NCI-H1092 (cell line): ENCODE measurements at places on chromosomes 6 and 20.
A peak's percentile ranks its signal among the peaks of the same experiment; 100 is the strongest.

- DNase-seq: no peak
Observed at GRCh38 chr6:53258076-53258773, 90.5 kb downstream of the ELOVL5 start.

- no peak for DNase-seq
Observed at GRCh38 chr6:24933266-24933665, 2.5 kb downstream of the RIPOR2 start.

DNA sequence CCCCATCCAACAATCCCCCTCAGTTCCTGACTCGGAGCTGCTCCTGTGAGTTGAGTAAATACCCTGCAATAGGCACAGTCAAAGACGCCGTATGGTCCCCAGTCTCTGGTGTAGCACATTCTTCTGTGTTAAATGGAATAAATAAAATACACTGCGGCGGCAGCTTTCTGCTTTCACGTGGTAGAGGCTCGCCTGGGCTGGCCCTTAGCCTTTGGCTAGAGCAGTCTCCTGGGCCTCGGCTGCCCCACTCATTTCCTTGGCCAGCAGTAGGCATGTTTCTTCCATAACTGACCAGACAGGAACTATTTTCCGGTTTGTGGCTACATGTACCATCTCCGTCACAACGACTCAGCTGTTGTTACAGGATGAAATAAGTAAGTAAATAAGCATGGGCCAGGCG is 20.7 kb downstream of the SERPINB6 start:
- no peak for DNase-seq

GRCh38 chr6:141498977-141499376 is 633.7 kb upstream of the GJE1 start:
- DNase-seq: no peak

DNA sequence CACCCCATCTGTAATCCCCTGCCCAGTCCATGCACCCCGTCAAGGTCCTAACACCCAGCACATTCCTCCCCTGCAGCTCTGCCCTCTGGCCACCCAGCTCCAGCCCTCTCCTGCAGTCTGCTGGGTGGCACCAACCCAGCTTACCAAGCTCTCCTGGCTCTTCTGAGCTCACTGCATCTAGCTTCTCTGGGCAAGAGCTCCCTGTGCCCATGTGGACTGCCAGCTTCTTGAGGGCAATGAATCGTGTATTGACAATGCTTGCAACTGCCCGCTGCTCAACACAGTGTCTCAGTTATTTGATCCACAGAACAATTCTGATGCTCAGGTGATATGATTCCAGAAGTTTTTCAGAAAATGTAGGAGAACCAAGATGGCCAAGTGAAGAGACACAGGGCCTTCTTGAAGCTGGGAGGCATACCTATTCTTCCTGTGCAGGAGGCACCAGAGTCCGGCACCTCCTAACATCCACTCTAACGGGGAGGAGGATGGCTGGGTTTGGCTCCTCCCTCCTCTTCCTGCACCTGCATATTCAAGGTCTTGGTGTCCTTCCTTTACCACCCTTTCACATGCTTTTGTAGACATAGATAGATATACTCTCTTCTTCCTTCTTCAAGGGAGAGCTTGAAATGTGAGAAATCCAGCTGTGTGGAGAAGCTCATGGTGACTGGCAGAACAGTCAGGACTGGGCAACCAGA is 85.6 kb downstream of the TRERF1 start:
- DNase-seq: no peak

DNA sequence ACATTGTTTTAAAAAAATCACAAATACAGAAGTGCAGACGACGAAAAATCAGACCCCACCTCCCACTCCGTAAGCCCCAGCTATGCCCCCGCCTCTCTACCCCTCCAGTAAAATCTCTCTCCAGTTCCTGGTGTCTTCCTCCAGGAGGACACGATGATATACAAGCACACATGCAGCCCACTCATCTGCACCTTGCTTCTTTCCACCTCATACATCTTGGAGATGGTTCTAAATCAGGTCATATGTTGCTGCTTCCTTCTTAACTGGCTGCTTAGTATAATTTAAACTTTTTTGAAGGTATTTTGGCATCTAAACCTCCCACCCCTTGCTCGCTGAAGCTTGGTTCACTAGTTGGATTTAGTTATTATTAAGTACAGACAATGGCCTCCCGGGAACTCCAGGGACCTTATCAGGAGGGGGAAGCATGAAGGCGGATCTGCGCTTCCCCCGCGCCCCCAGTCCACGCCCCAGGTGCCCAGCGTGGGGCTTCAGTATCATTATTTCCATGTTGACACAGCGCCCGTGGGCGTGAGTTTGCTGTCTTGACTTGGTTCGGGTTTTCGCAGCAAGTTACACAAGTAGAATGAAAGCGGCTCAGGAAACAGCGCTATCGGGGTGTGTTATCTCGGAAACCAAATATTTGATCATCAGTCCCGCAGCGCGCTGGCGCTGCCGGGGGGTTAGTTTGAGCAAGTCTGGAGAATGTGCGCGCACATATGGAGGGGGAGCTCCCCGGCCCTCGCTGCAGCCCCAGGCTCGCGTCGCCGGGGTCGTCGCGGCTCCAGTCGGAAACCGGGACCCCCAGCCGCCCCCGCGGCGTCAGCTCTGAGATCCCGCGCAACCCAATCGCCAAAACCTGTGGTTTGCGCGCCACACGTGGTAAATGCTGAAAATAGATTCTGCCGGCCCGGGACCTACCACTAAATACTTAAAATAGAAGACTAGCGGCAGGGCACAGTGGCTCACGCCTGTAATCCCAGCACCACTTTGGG is 2.3 kb downstream of the BMP7 start:
- DNase-seq: no peak

DNA sequence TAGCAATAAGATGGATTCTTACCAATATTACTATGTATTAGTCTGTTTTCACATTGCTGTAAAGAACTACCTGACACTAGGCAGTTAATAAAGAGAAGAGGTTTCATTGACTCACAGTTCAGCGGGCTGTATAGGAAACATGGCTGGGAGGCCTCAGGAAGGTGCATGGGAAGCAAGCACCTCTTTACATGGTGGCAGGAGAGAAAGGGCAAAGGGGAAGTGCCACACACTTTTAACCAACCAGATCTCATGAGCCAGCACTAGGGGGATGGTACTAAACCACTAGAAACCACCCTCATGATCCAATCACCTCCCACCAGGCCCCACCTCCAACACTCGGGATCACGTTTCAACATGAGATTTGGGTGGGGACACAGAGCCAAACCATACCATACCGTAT is 40.7 kb upstream of the CCDC167 start:
- no peak for DNase-seq

DNA sequence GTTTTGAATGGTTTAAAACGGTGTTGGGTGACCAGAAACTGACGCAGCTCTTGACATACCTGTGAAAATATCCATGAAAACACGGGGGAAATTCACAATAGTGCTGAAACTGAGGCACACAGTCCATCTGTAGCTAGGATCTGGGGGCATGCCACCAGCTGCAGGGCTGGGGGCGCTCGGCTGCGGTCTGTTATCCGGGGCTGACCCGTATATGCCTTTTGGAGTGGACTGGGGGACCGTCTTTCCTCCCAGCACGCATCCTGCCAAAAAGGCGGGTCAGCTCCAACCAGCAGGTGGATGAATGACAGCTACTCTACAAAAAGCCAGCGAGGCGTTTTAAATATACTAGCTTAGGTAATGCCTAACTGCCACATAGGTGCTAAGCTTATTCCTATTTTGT is 729.8 kb downstream of the QKI start:
- DNase-seq: no peak

DNA sequence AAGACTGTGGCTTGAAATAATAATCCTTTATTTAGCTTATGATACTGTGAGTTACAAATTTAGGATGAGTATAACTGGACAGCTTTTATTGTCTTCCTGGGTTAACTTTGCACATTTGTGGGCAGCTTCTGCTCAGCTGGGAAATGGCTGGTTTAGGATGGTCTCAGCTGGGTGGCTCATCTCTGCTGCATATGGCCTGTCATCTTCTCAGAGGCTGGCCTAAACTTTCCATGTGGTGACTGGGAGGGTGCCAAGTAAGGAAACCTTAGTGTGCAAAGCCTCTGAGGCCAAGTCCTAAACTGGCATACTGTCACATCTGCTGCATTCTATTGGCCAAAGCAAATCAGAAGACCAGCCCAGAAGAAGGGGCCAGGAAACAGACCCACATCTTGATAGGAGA is 40.2 kb downstream of the BTBD3 start:
- DNase-seq: no peak

DNA sequence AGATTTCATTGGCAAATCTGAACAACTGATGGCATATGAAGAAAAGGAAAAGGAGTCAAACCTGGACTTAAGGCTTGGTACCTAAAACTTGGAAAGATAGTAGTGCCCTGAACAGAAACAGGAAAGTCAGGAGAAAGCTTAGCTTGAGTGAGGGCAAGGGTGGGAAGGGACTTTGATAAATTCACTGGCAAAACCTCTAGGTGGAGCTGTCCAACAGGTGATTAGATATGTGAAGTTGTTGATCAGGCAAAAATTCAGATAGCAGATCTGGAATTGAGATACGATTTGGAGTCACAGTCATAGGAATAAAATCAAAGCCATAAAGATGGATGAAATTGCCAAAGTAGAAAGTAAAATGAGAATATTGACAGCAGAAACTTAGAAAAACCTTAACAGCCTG is 16.1 kb upstream of the ZNF292 start:
- DNase-seq: peak; percentile 9

DNA sequence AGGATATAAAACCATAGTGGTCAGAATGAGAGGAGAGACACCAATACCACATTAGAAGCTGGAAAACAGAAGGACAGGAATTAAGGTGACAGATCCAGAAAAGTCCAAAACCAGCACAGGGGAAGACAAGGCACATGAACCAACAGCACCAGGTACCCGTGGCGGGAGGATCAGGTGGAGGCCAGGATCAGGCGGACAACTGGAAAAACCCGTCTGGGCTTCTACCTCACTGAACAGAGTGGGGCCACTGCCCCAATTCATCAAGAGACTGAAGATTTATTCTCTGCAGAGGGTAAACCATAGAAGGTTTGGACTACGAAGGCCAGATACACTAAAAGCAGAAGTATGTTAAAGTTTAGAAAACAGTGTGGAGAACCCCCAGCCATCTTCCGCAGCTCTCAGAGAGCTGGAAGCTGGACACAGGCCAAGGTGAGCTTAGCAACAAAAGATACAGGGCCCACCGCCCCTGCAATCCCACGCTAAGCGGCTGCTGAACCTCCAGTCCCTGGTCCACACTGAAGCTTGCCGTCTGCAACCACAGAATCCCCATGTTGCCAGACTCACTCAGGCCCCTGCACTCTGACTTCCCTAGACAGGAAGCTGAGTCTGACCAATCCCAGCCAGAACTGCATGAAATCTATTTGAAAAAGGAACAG is 29.9 kb downstream of the ABHD12 start:
- no peak for DNase-seq

- no peak for DNase-seq
Observed at GRCh38 chr20:46399401-46399800, 7.0 kb downstream of the ELMO2 start.

DNA sequence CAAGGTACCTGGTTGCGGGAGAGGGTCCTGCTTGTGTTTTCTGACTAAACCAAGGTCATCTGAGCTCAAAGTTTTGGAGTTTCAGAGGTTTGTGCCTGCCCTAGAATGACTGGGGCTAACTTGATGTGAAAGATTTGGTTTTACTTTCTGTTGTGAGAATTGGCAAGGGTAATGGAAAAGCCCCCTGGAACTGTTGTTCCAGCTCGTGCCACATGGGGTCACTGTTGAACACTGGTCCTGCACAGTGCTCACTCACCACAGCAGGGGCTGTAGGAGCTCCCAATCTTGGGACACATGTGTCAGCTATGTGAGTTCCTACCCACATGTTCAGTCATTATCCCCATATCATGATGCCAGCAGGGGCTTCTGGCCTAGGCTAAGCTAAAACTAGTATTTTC is 6.5 kb downstream of the TGM6 start:
- no peak for DNase-seq

GRCh38 chr6:135075018-135075417 is 20.4 kb upstream of the HBS1L start:
- no peak for DNase-seq

GRCh38 chr20:14334306-14334930 is 3.0 kb downstream of the FLRT3 start:
- DNase-seq: peak; percentile 51

DNA sequence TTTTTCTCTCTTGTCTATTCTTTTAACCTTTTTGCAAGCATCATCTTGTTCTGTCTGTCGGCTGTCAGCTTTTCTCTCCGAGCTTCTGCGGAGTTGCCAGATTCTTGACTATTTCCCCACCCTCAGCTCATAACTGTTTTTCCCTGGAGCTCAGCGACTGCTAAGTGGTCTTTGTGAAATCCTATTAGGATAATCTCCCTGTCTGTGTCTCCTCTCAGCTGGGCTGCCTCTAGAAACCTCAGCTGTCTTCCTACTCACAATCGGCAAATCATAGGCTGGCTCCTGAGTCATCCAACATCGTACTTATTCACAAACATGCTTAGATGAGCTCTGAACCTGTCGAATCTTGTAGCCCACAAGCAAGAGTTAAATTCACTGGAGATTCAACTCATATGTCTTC is 332.3 kb downstream of the PTPRT start:
- DNase-seq: no peak
